ENCODE measurements at places on chromosomes 5 and 9.

DNA sequence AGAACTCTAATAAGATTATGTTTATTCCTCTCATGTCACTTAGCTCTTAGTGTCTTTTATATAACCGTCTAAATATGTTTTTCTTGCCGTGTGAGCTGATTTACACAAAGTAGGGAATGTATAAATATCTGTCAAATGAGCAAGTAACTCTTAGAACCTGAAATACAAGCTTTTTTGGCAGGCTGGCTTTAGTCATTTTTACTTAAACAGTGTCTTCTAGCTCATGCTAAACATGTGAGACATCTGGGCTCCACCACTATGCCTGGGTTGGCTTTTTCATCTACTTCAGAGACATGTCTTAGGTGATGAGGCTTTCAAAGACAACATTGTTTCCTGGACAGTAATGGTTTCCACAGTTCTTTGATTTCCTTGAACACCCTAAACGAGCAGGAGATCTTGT lies 137.2 kb upstream of the ZNF608 start:
- no peak for DNase-seq

DNA sequence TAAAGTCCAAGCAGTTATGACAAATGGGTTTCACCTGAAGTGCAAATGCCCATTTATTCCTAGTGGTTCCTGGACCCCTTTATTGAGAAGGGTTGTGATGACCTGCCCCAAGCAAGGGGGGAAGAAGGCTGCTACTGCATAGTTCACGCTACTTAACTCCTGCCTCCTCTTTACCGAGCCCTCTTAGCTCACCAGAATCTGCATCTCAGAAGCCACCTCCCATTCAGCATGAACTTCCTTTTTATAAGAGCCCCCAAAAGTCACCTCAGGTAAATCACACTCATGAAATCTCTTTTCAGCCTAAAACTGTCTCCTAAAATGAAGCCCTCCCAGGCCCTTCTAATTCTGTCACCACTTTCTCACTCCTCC lies 26.6 kb upstream of the C9orf72 start:
- no peak for DNase-seq

- no peak for DNase-seq
Measured at GRCh38 chr9:131862261-131862660, 122.4 kb upstream of the RAPGEF1 start.

DNA sequence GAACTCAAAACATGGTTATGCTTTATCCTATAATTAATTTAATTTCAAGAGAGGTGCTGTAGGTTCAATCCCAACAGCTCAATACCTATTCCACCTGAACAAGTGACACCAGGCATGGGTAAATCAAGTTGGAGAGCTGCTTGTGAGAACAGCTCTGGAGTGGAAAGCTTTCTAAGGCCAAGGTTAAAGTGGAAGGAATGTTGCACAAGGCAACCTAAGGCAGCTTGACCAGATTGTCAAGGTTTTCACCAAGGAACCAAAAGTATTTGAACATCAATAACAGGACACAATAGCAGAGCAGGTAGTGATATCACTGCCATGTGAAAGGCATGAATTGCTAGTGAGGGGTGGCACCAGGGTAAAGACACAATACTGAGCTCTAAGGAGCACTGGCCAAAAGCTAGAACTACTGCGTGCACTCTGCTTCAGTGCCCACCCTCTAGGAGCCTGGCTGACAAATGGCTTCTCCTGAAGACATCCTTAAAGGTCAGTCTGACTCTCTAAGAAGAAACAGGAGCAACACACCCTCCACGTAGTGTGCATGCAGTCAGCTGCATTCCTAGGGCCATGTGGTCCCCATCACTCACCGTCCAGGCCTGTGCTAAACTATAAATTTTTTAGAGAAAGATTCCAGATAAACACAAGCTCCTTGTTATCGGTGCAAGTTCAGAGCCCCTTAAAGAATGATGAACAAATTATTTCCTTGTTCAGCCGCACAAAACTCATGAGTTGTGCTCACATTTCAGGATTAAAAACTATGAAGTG lies 677.7 kb upstream of the KLF4 start:
- DNase-seq = no peak

DNA sequence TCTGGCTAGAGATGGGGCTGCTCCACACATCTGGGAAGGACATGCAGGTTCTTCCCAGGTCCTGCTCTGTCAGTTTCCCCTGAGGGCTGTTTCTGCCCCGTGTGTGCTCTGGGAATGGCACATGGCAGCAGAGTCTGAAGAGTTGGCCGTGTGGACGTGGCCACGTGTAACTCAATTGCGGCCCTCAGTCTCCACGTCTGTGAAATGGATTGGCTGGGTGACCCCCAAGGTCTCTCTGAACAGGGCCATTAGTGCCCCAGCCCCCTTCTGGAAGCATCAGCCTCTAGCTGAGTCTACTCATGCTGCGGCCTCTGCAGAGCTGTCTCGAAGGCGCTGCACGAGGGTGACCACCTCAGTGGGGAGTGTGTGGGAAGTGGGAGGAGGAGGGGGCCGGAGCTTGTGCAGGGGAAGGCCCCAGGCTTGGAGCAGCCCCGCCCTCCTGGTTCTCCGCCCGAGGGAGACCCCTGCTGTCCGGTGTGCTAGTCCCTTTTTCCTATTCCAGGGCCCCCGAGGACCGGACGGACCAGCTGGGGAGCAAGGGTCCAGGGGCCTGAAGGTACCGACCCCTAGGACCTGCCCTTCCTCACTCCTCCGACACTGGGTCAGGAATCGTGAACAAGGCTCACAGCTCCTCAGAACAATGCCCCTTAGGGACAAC lies 58.9 kb upstream of the ORM1 start:
- no peak for DNase-seq

DNA sequence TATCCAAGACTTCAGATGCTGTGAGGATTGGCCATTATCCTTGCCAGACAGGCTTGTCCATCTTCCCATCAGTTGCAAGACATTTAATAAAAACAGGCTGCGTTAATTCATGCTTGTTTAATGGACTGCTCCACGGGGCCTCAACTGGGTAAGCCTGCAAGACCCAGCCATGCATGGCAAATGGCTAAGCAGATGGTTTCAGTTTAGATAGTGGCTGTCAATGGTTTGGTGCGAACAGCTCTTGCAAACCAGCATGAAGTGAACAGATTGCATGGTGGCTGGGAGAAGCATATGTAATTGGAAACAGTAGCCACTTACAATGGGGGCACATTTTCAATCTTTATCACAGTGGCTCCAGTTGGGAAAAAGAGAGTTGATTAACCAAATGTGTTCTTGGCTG lies 628.2 kb upstream of the KLF4 start:
- DNase-seq = no peak

DNA sequence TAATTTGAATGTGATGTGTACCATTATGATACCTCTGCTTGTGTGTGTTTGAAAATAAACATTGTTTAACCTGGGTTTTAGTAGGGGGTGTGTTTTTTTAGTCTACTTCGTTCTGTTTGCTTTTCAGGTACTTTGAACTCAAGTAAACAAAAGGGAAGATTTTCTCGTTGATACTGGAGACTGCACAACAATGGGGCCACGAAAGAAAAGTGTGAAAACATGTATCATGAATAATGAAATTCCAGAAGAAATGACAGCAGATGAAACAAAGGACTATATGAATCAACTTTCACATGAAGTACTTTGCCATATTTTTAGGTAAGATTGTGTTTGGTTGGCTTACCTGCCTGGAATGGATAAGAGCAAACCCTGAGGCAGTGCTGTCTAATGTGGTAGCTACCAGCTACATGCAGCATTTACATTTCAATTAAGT lies 10.8 kb downstream of the FBXO38 start:
- no peak for DNase-seq

GRCh38 chr5:96037128-96037527 lies 75.5 kb upstream of the ELL2 start:
- DNase-seq = no peak

- no peak for DNase-seq
Measured at GRCh38 chr9:126698756-126699155, 85.0 kb downstream of the LMX1B start.

DNA sequence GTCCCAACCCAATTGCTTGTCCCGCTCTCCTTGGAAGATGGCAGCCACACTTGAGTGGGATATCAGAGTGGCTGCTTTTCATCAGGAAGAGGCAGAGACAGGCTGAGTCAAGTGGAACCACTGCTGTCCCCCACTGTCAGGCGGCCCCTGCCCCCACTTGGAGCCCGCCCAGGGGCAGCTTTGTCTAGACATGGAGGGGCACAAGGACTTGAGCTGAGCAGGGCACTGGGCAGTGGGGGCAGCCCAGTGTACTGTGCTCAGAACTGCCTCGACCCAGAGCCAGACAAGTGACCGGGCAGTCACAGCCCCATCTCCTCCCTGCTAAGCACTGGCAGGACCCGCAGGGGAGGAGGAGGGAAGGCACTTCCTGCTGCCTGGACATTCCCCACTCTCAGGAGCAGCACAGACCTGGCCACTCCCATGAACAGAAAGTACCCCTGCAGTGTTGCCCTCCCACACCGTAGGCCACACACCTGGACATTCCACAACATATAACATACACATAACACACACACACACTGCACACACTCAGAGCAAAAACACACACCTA lies 91.0 kb downstream of the MRPL36 start:
- no peak for DNase-seq

DNA sequence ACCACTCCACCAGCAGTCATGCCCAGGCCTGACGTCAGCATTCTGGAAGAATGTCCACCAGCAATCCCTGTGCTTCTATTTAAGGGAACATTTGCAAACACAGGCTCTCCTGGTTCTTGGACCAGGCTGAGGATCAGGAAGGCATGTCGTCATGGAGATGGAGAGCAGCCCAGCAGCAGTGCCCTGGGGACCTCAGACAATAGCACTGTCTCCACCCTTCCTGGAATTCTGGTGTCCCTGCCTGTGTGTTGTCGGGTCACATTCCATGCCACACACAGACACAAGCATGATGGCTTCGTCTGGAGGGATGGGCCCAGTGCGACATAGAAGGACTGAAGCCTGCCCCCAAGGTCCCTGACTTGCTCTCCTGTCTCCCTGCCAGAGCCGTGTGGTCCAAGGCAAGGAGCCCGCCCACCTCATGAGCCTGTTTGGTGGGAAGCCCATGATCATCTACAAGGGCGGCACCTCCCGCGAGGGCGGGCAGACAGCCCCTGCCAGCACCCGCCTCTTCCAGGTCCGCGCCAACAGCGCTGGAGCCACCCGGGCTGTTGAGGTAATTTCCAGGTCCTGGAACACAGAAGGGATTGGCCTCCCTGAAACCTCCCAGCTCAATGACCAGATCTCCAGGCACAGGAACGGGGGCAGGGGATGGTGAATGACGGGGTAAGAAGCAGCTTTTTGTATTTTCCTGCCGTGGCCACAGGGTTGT lies 43.8 kb downstream of the STOM start:
- DNase-seq = no peak

DNA sequence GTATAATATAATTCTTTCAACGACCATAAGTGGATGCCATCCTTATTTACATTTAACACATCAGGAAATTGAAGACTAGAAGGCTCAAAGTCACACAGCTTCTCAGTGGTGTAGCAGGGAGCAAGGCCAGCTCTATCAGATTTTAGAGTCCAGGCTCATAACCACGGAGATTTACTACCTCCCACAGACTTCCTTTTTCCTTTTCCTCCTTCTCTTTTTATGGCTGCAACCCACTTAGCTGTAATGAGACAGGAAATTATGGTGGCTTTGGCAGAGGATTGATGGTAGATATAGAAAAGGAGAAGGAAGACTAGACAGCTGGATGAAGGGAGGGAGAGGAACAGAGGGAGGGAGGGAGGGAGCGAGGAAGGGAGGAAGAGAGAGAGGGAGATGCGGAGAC lies 47.4 kb downstream of the SPEF2 start:
- DNase-seq = no peak

GRCh38 chr9:125525921-125526631 lies 180.9 kb downstream of the MAPKAP1 start:
- no peak for DNase-seq

DNA sequence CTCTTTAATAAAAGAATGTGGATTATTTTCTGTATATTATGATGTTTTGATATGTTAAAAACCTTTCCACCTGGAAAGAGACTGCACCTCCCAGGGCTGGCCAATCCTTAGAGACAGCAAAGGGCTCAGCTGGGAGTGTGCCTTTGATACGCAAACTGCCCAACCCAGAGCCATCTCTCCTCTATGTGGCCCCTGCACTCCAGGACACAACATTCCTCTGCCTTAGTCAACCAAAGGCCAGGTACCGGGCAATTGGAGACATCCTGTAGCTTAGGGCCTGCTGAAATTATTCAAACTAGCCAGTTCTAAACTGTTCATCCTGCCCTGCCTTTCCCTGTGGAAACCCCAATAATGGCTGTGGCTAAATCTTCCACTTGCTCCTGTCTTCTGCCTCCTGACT lies 5.0 kb upstream of the HSPB3 start:
- no peak for DNase-seq

- DNase-seq = no peak
Measured at GRCh38 chr5:54663866-54664265, 146.3 kb downstream of the SNX18 start.

DNA sequence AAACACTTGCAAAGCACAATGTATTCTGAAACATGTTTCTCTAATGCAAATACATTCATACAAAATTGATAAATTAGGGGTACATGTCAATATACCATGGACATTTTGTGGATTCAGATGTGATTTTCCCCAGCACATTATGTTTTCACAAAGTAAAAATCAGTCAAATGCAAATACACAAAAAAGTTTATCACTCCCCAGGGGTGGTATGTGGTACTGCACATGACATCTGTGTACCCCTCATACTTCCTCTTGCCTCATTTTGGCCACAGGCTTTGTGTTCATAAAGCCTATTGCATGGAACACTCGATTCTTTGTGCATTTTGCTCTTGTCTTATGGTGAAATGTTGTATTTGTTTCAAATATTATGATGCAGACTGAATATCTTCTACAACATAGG lies 116.8 kb upstream of the PDE4D start:
- DNase-seq = no peak

DNA sequence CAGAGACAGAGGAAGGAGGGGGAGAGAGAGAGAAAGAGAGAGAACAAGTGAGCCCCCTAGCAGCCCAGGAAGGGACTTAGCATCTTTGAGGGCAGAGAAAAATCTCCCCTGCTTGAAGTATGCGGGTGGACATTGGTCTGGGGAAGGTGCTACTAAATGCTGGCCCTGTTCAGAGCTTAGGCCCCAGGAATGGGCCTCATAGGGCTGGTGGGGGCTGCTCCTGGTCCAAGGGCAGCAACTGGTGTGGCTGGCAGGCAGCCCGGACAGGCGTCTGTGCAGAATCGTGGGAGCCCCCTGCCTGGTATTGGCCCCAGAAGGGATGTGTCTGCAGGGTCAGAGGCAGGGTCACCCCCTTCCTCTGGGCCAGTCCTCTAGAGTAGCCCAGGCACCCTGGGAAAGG lies 47.8 kb upstream of the SUSD3 start:
- DNase-seq = no peak

DNA sequence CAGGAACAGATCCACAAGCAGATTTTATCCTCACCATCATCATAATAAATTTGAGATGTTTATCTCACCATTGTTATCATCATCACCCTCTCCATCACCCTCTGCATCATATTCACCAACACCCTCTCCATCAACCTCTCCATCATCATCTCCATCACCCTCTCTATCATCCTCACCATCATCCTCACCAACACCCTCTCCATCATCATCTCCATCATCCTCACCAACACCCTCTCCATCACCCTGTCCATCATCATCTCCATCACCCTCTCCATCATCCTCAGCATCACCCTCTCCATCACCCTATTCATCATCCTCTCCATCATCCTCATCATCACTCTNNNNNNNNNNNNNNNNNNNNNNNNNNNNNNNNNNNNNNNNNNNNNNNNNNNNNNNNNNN lies 567.0 kb upstream of the SGCD start:
- no peak for DNase-seq
